Mucosa of descending colon (tissue), 3 donors: ENCODE measurements at places on chromosomes 1 and 21. TPM values are rescaled to one million over a fixed set of nuclear protein-coding genes. Genes with fewer than 3 reads are reported as not detected.

DNA sequence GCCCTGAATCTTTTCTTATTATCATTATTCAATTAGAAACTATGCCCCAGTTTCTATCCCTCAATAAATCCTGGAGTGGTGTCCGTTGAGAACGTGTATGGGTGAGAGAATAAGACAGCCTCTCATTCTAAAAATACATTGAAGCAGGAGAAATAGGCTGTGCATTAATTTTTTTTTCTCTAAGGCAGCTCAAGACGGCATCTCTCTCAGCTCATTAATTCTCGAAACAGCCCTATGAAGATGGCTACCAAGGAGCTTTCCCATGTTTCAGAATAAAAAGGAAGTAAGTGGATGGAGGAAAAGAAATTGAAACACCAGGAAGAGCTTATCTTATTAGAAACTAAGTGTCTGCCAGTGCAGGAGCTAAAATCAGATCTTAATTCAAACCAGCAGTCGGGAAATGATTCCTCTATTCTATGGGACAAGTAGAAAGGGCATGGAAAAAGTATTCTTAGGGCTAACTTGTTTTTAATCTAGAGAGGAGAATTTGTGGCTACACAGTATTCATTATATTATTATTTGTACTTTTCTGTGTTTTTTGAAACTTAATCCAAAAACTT, 347.1 kb upstream of the PLD5 start:
- DNase-seq, result no peak

- no peak for DNase-seq
Measured at GRCh38 chr1:100076319-100076718, 56.4 kb downstream of the SASS6 start.

- DNase-seq, result no peak
Measured at GRCh38 chr1:1051127-1051810, 22.8 kb downstream of the RNF223 start.

DNA sequence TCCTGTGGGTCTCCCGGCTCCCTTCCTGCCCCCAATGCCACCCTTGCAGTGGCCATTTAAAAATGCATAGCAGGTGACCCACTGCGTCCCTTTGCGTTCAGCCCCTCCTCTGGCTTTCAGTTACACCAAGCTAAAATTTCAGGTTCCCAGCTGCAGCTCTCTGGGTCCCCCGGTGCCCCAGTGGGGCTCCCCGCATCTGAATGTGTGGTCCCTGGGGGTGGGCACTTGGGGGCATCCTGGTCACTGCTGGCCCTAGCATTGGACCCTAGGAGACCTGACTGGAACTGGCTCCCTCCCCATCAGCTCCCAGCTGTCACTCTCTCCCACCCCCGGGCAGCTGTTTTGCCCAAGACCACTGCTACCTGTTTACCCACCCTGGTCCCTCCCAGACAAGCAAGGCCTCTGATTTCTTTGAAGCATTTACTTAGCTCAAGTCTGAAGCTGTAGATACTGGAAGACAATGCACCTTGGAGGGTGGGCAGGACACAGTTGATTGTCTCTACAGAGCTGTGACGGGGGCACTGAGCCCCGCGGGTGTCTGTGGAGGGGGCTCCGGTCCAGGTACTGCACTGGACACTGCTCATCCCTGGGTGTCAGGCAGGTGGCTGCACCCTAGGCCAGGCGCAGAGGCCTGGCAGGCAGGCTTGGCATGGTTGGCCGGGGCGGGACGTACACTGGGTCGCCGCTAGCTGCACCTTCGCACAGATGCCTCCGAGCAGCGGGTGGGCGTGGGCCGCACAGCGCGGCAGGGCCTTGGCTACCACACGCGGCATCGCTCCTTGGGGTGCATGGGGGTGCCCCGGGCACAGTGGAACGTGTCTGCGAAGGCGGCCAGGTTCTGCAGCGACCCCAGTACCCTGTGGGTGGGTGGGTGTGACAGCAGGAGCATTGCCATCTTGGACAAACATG, 3.9 kb downstream of the PRXL2B start:
- peak; percentile 61 for DNase-seq

- DNase-seq, result no peak
Measured at GRCh38 chr1:17576519-17576853, 37.0 kb downstream of the ARHGEF10L start.

GRCh38 chr1:7299994-7300393, 471.1 kb upstream of the VAMP3 start:
- no peak for DNase-seq

NBPF6 gene
- total RNA-seq, result not detected

LCE6A gene
- total RNA-seq, result not detected
